ENCODE measurements at places on chromosomes 7 and 10.

GRCh38 chr7:90933984-90934383 is 330.2 kb upstream of the FZD1 start:
- no peak for DNase-seq

- no peak for DNase-seq
These were observed 68.6 kb downstream of the FRMPD2 start for GRCh38 chr10:48205918-48206317.

DNA sequence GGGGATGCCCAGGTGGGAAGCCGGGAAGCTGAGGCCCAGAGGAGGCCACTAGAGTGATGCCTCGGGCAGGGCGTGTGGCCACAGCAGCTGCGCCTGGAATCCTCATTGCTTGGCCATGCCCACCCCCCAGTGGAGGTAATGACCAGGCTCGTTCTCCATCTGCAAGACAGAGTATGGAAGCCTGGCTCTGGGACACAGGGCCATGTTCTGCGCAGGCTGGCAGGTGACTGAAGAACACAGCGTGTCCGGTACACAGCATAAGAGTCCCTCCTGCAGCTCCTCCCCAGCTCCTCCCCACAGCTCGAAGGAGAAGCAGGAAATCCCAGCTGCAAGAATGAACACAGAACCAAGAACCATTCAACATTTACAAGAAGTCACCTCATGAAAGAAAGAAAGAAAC is 64.8 kb downstream of the SMURF1 start:
- no peak for DNase-seq

DNA sequence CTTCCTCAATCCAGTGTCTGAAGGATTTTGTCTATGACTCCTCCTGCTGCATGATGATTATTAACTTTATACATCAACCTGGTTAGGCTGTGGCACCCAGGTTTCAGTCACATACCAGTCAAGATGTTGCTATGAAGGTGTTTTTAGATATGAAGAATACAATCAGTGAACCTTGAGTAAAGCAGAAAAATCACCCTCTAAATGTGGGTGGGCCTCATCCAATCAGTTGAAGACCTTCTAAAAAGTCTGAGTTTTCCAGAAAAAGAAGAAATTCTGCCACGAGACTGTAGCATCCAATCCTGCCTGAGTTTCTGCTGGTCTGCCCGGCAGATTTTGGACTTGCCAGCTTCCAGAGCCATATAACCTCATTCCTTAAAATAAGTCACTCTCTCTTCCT is 126.1 kb upstream of the FRMD4A start:
- DNase-seq: no peak

GRCh38 chr10:3077509-3077908 is 10.2 kb downstream of the PFKP start:
- DNase-seq: no peak

Data from CD4-positive, alpha-beta T cell (primary cell).